ENCODE measurements at places on chromosomes 7 and 10. TPM values are rescaled to one million over a fixed set of nuclear protein-coding genes. Genes with fewer than 3 reads are reported as not detected.

DNA sequence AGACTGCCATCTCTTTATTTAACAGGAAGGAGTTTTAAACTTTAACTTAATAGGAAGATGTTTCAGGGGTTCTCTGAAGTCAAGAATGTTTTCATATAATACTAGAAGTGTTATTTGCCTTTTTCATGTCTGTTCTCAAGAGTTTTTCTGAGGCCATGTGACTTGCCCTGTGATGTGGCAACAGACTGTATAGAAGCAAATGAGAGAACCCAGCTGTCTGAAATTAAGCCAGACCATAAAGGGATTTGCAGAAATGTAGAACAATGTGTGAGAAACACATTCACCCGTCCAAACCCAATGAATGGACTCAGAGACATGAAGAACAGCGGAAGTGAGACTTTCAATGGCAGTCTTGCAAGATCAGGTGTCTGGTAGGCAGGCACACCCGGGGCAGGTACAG is 23.8 kb downstream of the MAPK8 start:
- H3K4me1 ChIP-seq: no peaks in the 10 kb centered on the region
- no peak overlapping the region for H3K27ac ChIP-seq
- DNase-seq: no peak
- H3K36me3 ChIP-seq: no peaks in the 10 kb centered on the region
- no peak overlapping the region for H3K4me3 ChIP-seq

DNA sequence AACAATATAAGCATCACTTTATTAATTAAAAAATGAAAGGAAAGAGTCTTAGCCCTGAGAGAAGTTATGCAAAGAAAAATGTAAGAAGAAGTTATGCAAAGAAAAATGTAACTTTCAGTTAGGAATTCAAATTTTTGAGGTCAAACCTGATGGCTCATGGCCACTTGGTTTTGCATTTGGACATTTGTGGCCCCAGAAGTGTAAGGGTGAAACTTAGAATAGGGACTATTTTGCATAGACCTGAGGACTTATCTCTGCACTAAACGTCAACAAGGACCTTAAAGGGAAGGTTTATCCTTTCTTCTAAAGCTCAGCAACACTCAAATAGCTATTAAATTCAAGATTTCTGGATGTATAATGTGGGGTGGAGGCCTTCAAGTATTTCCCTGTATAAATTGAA is 724.5 kb upstream of the POT1 start:
- no peak overlapping the region for H3K4me3 ChIP-seq
- H3K27ac ChIP-seq: no peak overlapping the region
- no peaks in the 10 kb centered on the region for H3K36me3 ChIP-seq

- no peak for DNase-seq
- no peak overlapping the region for H3K4me3 ChIP-seq
- no peak overlapping the region for H3K27ac ChIP-seq
- no peaks in the 10 kb centered on the region for H3K36me3 ChIP-seq
- no peaks in the 10 kb centered on the region for H3K4me1 ChIP-seq
- peaks cover 58% of the 10 kb centered on the region for H3K27me3 ChIP-seq
Observed at GRCh38 chr10:131402771-131403650, 91.5 kb upstream of the TCERG1L start.

DNA sequence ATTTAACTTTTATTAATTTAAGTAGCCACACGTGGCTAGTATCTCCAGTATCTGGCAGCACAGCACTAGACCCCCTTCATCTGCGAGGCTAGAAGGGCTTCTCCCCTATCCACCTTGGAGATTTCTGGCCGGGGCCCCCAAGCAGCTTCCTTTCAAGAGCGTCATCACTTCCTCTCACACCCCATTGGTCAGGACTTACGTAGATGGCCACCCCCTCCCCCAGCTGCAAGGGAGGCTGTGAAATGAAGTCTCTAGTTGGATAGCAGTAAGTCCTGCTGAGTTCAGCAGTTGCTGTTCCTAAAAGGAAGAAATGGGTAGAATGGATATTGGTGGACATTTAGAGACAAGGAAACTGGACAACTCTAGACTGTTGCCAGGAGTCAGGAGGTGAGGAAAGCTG is 33.8 kb upstream of the COMTD1 start:
- no peaks in the 10 kb centered on the region for H3K27me3 ChIP-seq
- no peak overlapping the region for H3K27ac ChIP-seq
- H3K36me3 ChIP-seq: no peaks in the 10 kb centered on the region
- no peaks in the 10 kb centered on the region for H3K4me1 ChIP-seq
- no peak overlapping the region for H3K4me3 ChIP-seq
- no peak for DNase-seq

- peaks cover 53% of the 10 kb centered on the region for H3K27me3 ChIP-seq
- H3K4me3 ChIP-seq: peak within 1 kb of the TSS; percentile 39
- H3K4me1 ChIP-seq: peaks cover 8% of the 10 kb centered on the region
- no peaks in the 10 kb centered on the region for H3K36me3 ChIP-seq
Observed at GRCh38 chr7:30682212-30683083, at the start of gene CRHR2. TSS of gene CRHR2 (minus strand) at chr7:30682456. CDS start at chr7:30682280, 176 bp downstream.

DNA sequence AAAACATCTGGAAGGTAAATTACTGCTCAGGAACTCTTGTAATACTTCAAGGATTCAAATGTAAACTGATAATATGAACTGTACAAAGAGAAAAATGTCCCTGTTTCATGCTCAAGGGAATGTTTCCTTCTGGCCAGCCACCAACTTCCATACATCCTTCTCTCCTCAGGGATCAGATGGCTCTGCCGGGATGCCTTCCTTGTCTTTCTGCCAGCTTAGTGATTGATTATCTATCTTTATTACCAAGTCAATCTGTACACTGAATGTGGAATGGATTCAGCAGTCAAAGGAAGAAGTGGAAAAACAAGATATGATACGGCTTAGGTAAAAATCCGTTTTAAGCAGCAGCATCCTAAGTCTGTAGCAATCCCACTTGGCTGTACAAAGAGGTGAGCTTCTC is 178.3 kb downstream of the PTN start:
- no peaks in the 10 kb centered on the region for H3K27me3 ChIP-seq
- no peaks in the 10 kb centered on the region for H3K4me1 ChIP-seq
- no peak overlapping the region for H3K4me3 ChIP-seq
- no peaks in the 10 kb centered on the region for H3K36me3 ChIP-seq

- H3K36me3 ChIP-seq: no peaks in the 10 kb centered on the region
- no peak for DNase-seq
- no peak overlapping the region for H3K4me3 ChIP-seq
- no peak overlapping the region for H3K27ac ChIP-seq
- no peaks in the 10 kb centered on the region for H3K27me3 ChIP-seq
- no peaks in the 10 kb centered on the region for H3K4me1 ChIP-seq
Observed at GRCh38 chr10:971150-971542, 17.1 kb upstream of the GTPBP4 start.

- H3K4me1 ChIP-seq: no peaks in the 10 kb centered on the region
- H3K4me3 ChIP-seq: no peak overlapping the region
- no peak overlapping the region for H3K27ac ChIP-seq
- H3K36me3 ChIP-seq: no peaks in the 10 kb centered on the region
- no peaks in the 10 kb centered on the region for H3K27me3 ChIP-seq
Observed at GRCh38 chr7:158030566-158030965, 557.1 kb downstream of the PTPRN2 start.

- H3K27ac ChIP-seq: no peak overlapping the region
- H3K4me3 ChIP-seq: no peak overlapping the region
- no peak for DNase-seq
- no peaks in the 10 kb centered on the region for H3K4me1 ChIP-seq
- H3K27me3 ChIP-seq: no peaks in the 10 kb centered on the region
- no peaks in the 10 kb centered on the region for H3K36me3 ChIP-seq
Observed at GRCh38 chr7:105084581-105084980, 70.6 kb downstream of the KMT2E start.

DNA sequence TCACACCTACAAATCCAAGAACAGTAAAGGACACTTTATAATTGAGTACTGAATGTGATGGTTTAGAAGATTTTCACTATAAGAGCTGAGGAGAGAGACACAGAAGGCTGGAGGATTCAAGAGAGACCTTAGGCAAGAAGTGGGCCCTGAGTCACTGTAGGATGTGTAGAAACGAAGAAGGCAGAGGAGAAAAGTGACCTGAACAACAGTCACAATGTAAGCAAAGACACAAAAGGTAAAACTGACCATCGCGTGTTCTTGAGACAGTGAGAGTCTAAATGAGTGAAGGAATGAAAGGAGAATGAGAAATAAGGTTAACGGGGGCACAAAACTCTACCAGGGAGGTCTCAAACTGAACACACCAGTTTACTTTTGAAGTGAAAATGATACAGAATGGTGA is 298.2 kb upstream of the LRGUK start:
- no peak overlapping the region for H3K4me3 ChIP-seq
- no peak for DNase-seq
- H3K36me3 ChIP-seq: no peaks in the 10 kb centered on the region
- H3K4me1 ChIP-seq: no peaks in the 10 kb centered on the region
- no peak overlapping the region for H3K27ac ChIP-seq

DNA sequence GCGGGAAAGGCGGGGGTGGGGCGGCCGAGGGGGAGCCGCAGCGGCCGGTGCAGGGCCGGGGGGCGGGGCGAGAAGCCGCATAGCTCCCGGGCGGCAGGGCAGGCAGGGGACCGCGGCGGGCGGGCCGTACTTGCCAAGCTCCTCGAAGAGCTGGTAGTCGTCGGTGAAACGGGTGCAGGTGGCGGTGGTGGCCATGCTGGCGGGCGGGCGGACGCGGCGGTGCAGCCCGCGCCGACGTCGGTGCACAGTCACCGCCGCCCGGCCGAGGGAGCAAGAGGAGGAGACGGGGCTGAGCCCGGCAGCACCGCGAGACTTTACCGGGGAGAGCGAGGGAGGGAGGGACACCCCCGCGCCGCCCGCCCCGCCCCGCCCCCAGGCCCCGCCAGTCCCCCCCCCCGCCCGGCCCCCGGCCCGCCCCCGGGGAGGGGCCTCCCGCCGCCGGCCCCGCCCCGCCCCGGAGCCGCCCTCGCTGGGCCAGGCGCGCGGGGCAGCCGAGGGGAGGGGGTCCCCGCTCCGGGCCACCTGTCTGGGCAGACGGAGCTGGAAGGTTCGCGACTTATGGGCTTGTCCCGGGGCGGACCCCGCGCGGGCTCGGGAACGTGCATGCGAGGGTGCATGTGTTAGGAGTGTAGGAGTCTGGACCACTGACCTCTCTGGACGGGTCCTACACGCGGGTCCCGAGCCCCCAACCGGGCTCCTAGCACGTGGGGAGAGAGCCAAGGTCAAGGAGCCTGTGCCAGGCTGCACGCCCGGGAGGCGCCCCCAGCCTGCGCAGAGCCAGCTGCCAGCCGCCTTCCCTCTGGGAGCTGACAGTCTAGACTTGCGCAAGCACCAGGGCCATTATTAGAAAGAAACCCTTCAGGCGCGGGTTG is at the start of gene CAMK2G:
TSS of gene CAMK2G (minus strand) at position 289 of the 872 bp plus-strand sequence. CDS start at position 195, 94 bp downstream.
- H3K27ac ChIP-seq: peak within 1 kb of the TSS; percentile 42
- H3K4me3 ChIP-seq: peak within 1 kb of the TSS; percentile 89
- peak; percentile 82 for DNase-seq
- H3K36me3 ChIP-seq: no peaks in the 10 kb centered on the region

DNA sequence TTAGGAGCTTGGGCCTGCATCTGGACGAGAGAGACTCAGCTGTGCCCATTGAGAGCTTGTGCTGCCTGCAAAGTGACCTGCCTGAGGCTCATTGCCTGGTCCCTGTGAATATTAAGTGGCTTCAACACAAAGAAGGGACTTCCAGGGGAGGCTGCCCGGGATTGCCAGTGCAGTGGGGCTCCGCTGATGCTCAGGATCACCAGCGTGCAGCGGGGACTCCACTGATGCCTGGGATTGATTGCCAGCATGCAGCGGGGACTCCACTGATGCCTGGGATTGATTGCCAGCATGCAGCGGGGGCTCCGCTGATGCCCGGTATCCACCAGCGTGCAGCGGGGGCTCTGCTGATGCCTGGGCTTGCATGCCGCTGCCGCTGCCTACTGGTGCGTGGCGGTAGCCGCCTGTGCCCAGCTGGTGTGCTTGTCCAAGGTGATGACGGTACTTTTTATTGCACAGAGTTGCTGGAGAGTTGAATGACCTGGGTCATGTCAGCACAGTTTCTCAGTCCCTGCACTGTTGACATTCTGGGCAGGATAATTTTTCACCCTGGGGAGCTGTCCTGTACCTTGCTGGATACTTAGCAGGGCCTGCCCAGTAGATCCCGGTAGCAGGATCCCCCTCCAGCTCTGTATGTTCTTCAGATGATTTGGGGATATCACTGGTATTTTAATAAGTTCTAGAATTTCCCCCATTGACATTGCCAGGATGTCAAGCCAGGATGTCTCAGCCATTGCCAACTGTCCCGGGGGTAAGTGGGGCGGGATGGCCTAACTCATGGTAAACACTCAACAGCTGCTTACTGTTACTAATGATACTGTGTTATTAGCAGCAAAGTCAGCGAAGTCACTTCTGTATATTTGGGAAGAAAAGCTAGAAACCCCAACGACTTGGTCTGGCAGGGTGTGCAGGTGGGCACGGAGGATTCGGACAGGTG is 13.0 kb downstream of the DOCK1 start:
- no peak for DNase-seq
- no peak overlapping the region for H3K4me3 ChIP-seq
- H3K4me1 ChIP-seq: no peaks in the 10 kb centered on the region
- H3K27ac ChIP-seq: peak overlapping the region; percentile 36
- no peaks in the 10 kb centered on the region for H3K27me3 ChIP-seq
- H3K36me3 ChIP-seq: no peaks in the 10 kb centered on the region

DNA sequence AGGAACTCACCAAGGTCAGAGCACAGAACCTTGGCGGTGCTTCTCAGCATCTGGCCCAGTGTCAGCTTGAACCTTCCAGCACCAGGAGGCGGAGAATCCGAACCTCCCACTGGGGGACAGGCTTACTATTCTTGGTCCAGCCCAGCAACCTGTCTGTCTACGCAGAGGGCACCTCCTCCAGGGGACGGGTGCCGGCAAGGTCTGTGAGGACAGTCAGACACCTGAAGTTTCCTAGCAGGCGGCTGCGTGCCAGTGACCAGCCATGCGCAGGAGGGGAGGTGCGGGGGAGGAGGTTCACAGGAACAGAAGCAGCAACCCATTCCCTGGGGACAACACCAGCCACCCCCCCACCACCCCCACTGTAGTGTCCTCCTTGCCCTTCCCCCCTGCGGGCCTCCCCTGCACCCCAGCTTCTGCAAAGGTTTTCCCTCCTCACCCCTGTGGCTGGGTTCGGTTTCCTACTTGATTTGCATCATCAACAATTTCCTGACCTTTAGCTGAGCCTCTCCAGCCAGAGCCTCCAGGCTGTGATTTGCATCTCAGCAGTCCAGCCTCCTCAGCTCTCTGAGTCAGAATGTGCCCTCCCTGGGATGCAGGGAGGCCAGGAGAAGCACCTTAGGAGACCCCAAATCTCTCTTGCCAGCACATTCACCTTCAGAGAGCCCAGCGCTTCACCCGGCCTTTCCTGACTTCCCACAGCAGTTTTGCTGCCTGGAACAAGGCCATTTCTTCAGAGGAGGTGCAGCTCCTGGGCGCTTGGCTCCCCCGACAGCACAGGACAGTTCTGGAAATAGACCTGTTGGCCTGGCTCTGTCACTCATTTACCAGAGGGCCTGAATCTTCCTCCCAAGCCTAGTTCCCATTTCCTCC is 107.5 kb upstream of the NPS start:
- H3K36me3 ChIP-seq: no peaks in the 10 kb centered on the region
- no peak overlapping the region for H3K4me3 ChIP-seq
- DNase-seq: no peak

GRCh38 chr10:122293156-122293960 is 22.3 kb downstream of the BTBD16 start:
- no peak overlapping the region for H3K4me3 ChIP-seq
- no peaks in the 10 kb centered on the region for H3K4me1 ChIP-seq
- no peaks in the 10 kb centered on the region for H3K27me3 ChIP-seq
- no peak overlapping the region for H3K27ac ChIP-seq
- no peak for DNase-seq
- no peaks in the 10 kb centered on the region for H3K36me3 ChIP-seq

Gene DOCK1
- 50.4 TPM for total RNA-seq

Gene ERVW-1
- not detected for total RNA-seq

Gene GTF2IRD2
- 30.4 TPM for total RNA-seq

Gene GIMAP7
- 15.7 TPM for total RNA-seq

Gene UPK3B
- total RNA-seq: 77.9 TPM

All from breast epithelium (tissue), 4 donors.